ENCODE measurements at places on chromosomes 5 and 9.
A peak's percentile ranks its signal among the peaks of the same experiment; 100 is the strongest.

DNA sequence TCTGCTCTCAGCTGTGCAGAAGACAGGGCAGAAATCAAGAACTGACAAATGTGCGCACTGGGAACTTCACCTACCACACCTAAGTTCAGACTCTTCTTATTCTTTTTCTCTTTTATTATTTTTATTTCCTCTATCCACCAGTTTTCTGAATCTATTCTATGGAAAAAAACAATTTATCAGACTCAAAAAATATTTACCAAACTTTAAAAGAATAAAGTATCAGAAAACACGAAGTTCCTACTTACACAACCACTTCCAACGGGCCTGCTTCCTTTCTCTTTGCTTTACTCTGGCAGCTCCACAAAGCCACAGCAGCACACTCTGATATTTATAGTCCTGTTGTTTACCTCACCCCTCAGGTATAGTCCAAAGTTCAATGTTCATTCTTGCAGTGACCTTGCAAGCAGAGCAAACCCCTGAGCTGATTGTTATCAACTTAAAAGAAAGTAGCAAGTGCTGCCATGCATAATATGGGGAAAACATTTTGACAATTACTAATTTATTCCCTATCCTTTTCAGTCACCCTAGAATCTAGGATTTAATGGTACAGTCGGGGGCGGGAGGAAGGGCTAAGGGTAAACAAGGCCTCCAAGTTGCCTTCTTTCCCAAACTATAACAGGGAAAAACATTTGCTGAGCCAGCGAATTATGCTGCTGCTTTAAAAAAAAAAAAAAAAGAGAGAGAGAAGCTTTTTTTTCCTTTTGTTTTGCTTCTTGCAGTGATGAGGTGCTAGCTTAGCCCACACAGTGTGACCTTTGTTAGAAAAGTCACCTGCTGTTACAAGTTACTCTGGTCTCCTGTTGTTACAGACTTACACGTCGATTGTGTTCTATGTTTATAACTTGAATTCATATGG, at the start of gene SELENOP:
Gene SELENOP, minus strand, starts transcription at position 302 of the 856 bp plus-strand sequence. CDS start 3,539 bp downstream, outside the sequence.
- no peak for DNase-seq

DNA sequence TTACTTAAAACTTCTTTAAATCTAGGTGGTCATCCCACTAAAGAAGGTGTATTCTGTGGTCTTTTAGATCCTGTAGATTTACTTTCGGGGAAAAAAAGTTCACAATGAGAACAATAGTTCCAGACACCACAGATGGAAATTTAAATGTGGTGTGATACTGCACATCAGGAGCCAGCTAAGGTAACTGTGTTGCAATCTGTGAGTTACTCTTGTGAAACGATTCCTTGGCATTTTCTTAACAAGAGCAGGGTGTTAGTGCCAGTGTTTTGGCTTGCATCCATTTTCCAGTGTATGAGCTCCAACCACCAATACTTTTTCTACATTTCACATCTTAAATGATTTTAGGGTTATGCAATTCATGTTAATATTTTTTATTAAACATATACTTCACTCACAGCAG, 674.5 kb downstream of the CETN3 start:
- no peak for DNase-seq

GRCh38 chr5:44713446-44713845, 95.3 kb upstream of the MRPS30 start:
- no peak for DNase-seq

GRCh38 chr9:4774209-4774608, 18.5 kb upstream of the RCL1 start:
- DNase-seq, result no peak

DNA sequence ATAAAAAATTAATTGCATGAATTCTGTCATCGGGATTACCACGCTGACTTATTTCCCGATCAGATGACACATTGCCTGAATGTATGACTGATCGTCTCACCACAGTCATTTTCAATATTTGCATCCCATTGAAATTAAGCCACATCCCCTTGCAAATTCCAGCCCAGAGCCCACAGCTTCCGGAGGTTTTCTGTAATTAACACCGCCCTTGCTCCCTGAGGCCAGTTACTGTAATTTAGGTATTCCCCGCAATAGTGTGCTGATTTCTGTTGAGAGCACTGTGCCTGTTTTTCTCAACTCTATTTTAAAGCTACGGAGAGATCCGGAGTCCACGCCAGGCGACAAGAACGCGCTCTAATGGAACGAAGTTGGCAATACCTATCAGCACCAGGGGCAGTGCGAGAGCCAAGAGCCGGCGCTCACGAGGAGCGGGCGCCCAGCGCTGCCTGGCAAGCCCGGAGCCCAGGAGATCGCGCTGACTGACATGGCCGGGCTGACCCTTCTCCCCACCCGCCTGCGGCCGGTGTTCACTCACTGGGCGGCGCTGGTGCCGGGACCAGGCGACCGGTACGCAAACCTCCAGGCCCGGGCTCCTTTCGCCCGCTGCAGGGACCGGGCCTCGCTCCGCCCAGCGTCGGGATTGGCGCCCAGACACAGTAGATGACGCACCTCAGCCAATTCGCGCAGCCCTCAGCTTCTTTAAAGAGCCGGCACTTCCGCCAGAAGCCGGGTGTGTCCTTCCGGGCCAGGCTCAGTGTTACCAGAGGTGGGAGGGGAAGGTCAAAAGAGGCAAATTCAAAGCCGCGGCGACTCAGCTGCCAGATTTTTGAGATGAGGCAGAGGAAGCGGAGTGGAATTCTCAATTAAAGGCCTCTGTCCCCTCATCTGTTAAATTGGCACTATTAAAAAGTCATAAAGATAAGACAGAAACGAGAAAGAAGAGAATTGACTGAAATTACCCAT, at the start of gene PLGRKT:
Gene PLGRKT, minus strand, starts transcription at position 672 of the 963 bp plus-strand sequence. CDS start 5,948 bp downstream, outside the sequence.
- DNase-seq, result peak; percentile 91

DNA sequence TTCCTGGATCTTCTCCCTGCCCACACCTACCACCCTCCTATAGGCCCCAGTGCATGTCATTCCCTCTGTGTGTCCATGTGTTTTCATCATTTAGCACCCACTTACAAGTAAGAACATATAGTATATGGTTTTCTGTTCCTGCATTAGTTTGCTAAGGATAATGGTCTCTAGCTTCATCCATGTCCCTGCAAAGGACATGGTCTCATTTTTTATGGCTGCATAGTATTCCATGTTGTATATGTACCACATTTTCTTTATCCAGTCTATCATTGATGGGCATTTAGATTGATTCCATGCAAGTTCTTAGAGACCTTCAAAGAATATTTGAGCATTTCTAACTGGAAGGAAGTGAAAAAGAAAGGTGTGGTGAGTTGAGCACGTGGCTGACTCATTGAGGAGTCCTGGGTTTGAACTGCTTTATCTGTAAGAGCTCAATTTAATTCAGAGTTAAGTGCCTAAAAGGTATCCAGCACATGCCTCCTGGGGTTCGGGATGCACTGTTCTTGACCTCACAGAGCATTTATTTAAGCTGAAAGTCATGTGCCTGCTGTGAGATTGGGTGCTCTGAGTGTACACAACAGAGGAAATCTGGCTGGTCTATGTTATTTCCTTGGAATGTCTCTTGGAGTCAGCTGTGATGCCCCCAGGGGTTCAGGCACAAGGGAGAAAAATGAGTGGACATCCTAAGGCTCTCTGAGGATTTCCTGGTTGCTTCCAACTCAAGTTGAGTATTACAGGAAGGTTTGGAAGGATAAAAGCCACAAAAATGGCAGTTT, 56.4 kb downstream of the SH3GL2 start:
- no peak for DNase-seq

DNA sequence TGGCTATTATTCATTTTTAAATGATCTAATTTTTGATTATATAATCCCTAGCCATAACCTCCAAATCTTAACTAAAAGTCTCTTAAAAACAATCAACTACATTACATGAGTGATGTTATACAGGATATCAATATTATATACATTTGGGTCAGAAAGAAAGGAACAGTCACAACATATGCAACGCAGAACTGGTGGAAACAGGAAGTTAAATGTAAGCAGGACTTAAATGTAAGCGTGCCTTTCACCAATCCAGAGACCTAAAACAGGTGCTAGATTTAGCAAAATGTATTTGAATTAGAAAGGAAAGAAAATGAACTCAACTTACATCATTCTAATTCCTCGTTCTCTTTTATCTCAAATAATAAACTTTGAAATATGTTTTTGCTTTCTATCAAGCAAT, 738.5 kb downstream of the PTPRD start:
- no peak for DNase-seq
